Endothelial cell of umbilical vein (primary cell): ENCODE measurements at places on chromosomes 4 and X.

- H3K27me3 ChIP-seq, result no peaks in the 10 kb centered on the region
- H3K4me1 ChIP-seq, result peaks cover 18% of the 10 kb centered on the region
- no peak overlapping the region for H3K27ac ChIP-seq
- no peak overlapping the region for H3K4me3 ChIP-seq
- DNase-seq, result peak; percentile 51
- no peaks in the 10 kb centered on the region for H3K36me3 ChIP-seq
Observed at GRCh38 chr4:3336382-3337356, 43.8 kb downstream of the RGS12 start.

- no peaks in the 10 kb centered on the region for H3K36me3 ChIP-seq
- no peak overlapping the region for H3K27ac ChIP-seq
- DNase-seq, result peak; percentile 57
- peaks cover 10% of the 10 kb centered on the region for H3K4me1 ChIP-seq
Observed at GRCh38 chr4:110510955-110511544, 35.1 kb downstream of the ENPEP start.

DNA sequence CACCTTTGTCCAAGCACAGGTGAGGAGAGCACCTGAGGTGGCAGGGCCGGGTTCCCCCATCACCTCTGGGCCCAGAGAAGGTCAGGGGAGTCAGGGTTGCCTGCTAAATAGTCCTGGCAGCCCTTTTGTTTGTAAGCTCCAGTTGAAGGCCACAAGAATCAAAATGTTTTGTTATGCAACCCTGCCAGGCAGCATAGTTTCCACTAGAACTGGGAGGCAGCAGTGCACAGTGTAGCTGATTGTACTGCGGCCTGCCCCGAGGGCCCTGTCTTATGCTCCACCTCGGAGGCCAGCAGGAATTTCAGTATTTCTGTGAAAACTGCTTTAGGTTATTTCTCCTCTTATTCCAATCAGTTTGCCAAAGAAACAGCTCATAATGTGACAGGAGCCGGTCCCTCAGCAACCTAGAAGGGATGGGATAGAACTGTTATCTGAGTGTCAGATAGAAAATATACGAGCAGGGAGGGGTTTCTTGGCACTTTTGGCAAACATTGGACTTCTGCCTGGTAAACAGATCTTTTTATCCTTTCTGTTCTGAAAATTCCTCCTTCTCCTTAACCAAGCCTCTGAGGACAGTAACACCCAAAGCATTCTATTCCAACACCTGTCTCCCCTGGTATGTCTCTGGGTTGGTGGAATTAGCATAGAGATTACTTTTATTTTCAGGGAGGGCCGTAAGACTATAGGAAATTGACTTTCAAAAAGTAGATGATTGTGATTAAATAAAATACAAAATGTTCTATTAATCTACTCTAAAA lies 93.6 kb downstream of the LNX1 start:
- no peaks in the 10 kb centered on the region for H3K27me3 ChIP-seq
- H3K4me3 ChIP-seq, result no peak overlapping the region
- H3K27ac ChIP-seq, result no peak overlapping the region
- no peak for DNase-seq
- no peaks in the 10 kb centered on the region for H3K4me1 ChIP-seq

DNA sequence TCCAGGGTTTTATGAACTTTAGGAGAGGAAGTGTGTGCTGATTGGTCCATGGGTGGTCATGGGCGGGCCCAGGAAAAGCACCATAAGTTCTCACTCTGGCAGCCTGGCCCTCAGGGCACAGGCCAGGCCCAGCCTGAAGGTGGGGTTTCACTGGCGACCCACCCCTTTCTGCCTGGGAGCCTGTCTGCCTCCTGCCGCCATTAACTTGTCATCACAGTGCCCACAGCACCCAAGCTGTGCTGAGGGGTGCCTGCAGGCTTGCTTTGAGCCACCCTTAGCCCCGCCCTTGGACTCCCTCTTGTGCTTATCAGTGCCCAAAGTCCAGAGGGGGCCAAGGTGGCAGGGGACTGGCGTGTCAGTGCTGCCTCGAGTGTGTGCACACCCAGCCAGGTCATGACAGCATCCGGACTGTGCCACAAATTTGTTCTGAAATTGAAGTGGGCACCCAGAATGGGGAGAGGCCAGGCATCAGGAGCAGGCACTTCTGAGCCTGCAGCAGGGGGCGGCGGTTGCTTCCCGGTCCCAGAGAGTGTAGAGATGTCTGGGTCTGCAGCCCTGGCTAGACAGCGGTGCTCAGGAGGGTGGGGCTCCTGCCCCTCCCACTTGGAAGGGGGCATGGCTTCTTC lies 455.6 kb downstream of the TMA16 start:
- H3K4me1 ChIP-seq, result no peaks in the 10 kb centered on the region
- H3K36me3 ChIP-seq, result no peaks in the 10 kb centered on the region
- no peak overlapping the region for H3K27ac ChIP-seq
- DNase-seq, result no peak
